Motor neuron (in vitro differentiated cells): ENCODE measurements at places on chromosomes 7 and 10. TPM values are rescaled to one million over a fixed set of nuclear protein-coding genes. Genes with fewer than 3 reads are reported as not detected.

GRCh38 chr7:12686234-12686890 is 1.1 kb upstream of the ARL4A start:
- ATAC-seq = peak; percentile 68

- no peak for ATAC-seq
Measured at GRCh38 chr7:107526672-107527071, 37.0 kb downstream of the COG5 start.

The C10orf62 gene
- 1.8 and 2.6 TPM in 2 replicates for total RNA-seq

The HOXA6 gene
- total RNA-seq = 3.6 and 4.4 TPM in 2 replicates

DNA sequence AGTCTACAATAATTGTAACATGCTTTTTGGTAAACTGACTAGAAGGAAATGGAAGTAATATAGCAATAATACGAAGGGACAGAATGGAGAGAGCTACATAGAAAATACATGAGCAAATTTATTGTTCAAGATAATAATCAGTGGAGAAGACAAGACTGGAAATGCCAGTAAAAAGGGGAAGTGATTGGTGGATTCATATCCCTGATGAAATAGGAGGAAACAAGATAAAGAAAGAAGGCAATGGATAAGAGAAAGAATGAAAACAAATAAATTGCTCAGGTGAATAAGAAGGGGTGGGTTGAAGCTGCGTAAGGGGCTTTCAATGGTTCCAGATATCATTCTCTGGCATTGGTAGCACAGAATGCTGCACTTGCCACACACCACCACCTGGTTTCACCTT is 135.9 kb downstream of the LRRN3 start:
- ATAC-seq = no peak
